ENCODE measurements at places on chromosomes 2 and 18.

DNA sequence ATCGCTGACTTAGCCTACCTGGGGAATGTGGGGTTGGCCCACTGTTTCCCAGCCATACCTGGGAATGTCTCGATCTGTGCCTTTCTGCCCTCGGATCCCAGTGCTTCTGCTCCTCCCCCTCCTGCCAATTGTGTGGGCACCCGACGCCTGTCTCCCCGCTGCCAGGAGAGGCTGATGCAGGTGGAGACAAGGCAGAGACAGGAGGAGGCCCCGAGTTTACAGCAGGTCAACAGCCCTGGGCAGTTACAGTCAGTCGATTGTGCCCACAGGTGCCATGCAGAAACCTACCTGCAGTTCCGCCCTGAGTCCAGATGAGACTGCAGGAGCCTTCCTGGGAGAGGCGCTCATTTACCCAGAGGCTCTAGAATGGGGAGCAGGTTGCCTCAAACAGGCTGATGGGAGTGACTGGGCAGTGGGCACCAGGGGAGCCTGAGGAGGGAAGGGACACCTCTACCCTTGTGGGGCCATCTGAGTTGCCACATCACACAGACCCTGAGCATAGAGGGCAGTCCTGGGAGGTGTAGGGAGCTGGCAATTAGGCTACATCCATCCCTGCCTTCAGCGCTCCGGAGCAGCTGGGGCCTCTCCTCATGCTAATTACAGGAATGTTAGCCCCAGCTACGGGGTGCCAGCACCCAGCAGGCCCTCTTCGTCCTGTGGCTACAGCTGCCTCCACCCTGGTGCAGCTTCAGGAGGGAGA, 300.1 kb downstream of the NDUFA10 start:
- DNase-seq: no peak

- DNase-seq: no peak
Measured at GRCh38 chr18:39946623-39947061, 2008.4 kb upstream of the PIK3C3 start.

GRCh38 chr2:120476141-120476540, 130.2 kb downstream of the INHBB start:
- no peak for DNase-seq

DNA sequence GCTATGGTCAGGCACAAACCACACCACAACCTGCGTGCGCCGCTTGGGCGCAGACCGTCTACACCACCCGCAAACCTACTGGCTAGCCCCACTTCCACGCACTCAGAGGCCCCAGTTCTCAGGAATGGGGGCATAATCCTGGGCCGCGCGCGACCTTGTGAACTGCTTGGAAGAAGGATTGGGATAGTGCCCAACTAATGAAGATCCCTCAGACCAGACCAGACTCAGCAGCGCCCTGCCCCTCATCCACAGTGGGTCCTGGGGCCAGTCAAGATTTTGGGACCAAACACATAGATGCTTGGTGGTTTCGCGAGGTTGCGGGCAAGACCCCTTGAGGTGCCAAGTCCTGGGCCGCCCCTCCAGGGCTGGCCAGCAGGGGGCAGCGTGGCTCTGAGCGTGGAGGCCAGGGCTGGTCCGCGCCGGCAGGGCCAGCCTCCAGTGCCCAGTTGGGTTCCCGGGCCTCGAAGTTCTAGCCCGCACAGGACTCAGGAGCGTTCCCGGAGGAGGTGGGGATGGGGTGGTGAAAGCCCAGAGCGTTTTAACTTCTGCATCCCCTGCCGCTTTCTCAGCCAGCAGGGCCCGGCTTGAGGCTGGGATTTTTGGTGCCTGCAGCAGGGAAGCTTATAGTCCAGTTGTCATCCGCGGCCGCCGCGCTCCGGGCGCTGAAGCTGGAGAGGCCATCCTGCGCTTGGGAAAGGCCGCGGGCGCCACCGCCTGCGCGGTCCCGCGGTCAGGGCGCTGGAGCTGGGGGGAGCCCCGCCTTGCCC, 8.3 kb downstream of the OSR1 start:
- peak; percentile 34 for DNase-seq

- DNase-seq: no peak
Measured at GRCh38 chr2:45964223-45964841, 312.9 kb downstream of the PRKCE start.

- no peak for DNase-seq
Measured at GRCh38 chr2:19864381-19864780, 37.4 kb downstream of the TTC32 start.

- DNase-seq: no peak
Measured at GRCh38 chr2:237786936-237787335, 11.6 kb upstream of the RBM44 start.

DNA sequence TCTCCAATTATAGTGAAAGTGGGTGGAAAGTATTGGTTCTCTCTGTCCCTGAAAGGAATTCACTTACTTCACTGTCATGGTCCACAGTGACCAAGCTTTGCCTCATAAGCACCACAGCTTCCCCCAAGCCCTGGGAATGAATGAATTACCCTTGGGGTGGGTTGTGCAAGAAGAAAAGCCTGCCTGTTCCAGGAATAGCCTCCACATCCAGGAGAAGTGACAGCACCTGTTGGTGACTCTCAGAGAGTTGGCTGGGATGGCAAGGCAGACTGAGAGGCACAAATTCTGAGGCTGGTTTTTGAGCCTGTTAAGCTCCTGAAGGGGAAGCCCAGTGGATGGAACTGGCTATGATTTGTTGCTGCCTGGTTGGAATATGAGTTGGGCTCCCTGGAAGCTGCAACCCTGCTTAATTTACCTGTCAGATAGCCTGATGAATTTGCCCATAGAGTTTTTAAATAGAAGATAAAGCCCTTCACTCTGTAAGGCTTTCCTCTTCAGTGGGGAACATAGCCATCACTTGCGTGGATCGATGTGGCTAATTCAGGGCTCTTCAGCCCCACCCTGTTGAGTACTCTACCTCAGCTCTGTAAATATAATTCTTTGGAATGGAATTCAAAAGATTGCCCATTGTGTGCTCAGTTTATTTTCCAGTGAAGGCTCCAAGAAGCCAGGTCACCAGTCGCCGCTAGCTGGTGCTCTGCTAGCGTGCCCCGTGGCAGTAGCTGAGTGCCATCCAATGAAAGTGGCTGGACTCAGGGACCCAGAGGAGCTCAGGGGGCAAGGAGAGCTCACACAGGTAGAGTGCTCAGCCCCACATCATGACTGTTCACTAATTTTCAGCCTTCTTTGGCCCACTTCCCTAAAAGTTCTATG, 479.3 kb downstream of the IRS1 start:
- no peak for DNase-seq

GRCh38 chr2:30221531-30221930, 9.8 kb upstream of the LBH start:
- DNase-seq: no peak

DNA sequence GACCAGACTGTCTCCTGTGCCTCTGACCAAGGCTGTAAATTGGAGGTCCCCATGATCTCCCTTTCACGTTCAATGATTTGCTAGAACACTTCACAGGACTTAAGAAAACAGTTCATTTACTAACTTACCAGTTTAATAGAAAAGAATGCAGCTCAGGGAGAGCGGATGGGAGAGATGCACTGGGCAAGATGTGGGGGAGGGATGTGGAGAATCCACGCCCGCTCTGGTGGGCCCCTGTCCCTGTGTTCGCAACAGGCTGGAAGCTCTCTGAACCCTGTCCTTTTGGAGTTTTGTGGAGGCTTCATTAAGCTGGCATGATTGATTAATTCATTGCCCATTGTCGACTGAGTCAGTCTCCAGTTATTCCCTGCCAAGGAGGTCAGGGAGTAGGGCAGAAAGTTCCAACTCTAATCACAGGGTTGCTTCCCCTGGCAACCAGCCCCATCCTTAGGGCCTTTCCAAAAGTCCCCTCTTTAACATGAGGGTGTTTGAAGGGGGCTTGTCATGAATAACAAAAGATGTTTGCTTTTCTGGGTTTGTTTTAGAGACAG, 257.1 kb downstream of the ACKR3 start:
- DNase-seq: no peak

- DNase-seq: no peak
Measured at GRCh38 chr2:189066037-189066436, 91.9 kb downstream of the COL3A1 start.

GRCh38 chr2:42452545-42452944, 41.2 kb downstream of the KCNG3 start:
- DNase-seq: no peak

GRCh38 chr18:25827228-25827627, 263.2 kb downstream of the SS18 start:
- DNase-seq: no peak

- no peak for DNase-seq
Measured at GRCh38 chr2:164478205-164478604, 143.1 kb downstream of the GRB14 start.

DNA sequence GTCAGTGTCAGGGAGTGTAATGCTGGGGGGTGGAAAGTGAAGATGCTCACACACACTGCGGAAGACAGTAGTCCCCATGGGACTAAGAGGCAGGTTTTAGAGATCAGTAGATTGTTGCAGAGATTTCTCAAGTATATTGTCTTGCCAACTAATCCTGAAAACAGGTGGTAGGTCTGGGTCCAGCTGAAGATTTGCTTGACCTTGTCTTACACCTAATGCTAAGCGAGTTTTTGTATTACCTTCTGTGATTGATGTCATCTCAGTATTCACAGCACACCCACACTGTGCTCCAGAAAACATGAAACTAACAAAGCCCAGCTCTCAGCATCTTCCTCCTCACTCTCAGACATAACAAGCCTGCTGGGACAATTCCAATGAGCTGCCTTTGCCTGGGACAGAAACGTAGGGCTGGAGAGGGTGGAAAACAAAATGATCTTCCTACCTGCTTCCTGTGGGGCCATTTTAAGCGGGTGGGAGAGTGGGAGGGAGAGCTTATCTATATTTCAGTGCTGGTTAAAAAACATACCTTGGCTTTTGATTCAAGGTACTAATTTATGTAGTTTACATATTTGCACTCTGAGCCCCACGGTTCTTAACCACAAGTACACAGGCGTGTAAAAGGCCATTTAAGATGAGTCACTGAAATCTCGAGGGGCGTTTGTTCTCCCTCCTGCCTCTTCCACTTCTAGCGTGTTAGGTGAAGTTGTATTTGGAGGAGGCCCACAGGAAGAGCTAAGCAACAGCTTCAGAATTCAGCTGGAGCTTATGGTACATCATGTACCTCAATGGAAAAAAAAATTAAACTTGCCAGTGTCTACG, 23.1 kb upstream of the RBMS1 start:
- DNase-seq: no peak

All from stimulated activated CD4-positive, alpha-beta T cell treated with anti-CD3 and anti-CD28 coated beads, TNF-alpha, amount 100 ng/mL, for 4 hours (primary cell).